Right atrium auricular region (tissue), 2 donors: ENCODE measurements at places on chromosomes 4 and X. TPM values are rescaled to one million over a fixed set of nuclear protein-coding genes. Genes with fewer than 3 reads are reported as not detected.
A peak's percentile ranks its signal among the peaks of the same experiment; 100 is the strongest.

TGIF2LX gene
- total RNA-seq, result not detected

GIMD1 gene
- not detected for total RNA-seq

DNA sequence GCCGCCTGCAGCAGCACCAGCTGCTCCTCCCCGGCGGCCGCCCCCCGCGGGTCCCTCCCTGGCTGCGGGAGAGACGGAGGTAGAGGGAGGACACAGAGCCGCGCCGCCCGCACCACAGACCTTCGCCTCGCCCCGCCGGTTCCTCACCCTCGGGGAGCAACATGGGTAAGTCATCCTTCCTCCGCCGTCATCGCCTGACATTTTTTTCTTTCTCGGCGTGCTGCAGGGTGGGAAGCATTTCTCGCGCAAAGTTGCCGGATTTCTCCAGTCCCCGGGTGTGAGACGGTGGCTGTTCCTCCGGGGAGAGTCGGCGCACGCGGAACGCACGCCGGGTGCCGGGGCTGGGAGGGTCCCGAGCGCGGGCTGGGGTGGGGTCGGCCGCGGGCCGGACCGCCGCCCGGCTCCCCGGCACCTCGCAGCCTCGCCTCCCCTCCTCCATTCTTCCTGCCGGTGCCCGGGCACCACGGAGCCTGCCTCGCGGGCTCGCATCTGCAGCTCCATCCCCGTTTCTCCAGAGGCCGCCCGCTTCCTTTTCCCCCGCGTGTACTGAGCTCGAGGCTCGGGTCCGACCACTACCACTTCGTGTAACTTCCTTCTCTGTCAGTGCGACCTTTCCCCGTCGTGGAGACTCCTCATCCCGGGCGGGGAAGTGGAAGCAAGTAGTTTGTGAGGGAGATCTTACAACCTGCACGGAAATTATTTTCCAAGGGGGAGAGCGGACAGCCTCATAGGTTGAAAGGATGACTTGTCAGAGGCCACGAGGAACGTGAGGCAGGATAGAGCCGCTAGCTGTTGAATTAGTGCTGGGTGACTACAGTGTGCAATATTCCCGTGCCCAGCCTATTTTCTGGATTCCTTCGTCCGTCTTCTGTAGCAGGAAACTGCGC, 464 bp downstream of the RAP1GDS1 start:
- DNase-seq, result peak; percentile 67
- no peaks in the 10 kb centered on the region for H3K27me3 ChIP-seq
- H3K4me3 ChIP-seq, result peak overlapping the region; percentile 89
- H3K27ac ChIP-seq, result peak overlapping the region; percentile 93

DNA sequence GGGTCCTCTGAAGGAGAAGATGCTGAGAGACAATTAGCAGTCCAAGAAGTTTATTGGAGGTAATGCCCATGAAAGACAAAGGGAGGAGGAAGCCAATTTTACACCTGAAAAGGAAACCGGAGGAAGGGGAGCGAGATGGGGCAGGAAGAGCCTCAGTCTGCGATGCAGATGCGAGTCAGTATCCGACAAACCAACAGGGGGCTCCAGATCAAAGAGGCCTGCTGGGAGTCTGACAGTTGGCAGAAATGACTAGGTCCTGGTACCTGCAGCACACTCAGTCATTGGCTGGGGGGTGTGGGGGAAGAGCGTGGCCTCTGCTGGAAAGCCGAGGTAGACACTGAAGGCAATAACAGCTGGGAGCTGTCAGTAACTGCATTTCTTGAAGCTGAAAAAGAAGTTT, 231.1 kb upstream of the CENPE start:
- no peaks in the 10 kb centered on the region for H3K36me3 ChIP-seq
- DNase-seq, result no peak
- H3K27ac ChIP-seq, result no peak overlapping the region
- no peaks in the 10 kb centered on the region for H3K4me1 ChIP-seq
- H3K27me3 ChIP-seq, result no peaks in the 10 kb centered on the region

DNA sequence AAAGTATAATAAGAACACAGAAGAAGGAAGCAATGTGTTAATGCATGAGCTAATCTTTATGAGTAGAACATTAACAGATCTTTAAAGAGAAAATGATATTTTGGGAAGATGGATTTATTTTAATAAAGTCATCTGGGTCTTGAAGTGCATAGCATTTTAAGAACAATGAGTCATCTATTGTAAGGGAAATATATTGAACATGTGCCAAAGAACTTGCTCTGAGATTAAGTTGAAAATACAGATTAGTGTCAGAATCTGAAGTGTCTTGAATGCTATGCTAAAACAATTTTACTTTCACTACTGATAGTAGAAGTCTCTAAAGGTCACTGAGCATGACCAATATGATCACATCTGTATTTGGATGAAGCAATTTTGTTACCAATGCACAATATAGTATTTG, 776.7 kb upstream of the GRID2 start:
- H3K27ac ChIP-seq, result no peak overlapping the region
- H3K4me3 ChIP-seq, result no peak overlapping the region
- DNase-seq, result no peak
- no peaks in the 10 kb centered on the region for H3K36me3 ChIP-seq
- H3K4me1 ChIP-seq, result no peaks in the 10 kb centered on the region
- no peaks in the 10 kb centered on the region for H3K27me3 ChIP-seq

TMPRSS11B gene
- not detected for total RNA-seq

REELD1 gene
- total RNA-seq, result 0.71 TPM

- no peaks in the 10 kb centered on the region for H3K36me3 ChIP-seq
- DNase-seq, result no peak
- H3K27ac ChIP-seq, result no peak overlapping the region
Observed at GRCh38 chr4:108519911-108520601, 100.3 kb upstream of the RPL34 start.

- no peaks in the 10 kb centered on the region for H3K36me3 ChIP-seq
- no peak overlapping the region for H3K4me3 ChIP-seq
- H3K4me1 ChIP-seq, result peaks cover 35% of the 10 kb centered on the region
- no peak for DNase-seq
Observed at GRCh38 chrX:39814391-39814790, 283.4 kb downstream of the BCOR start.

ETNPPL gene
- 5.7 TPM for total RNA-seq

DNA sequence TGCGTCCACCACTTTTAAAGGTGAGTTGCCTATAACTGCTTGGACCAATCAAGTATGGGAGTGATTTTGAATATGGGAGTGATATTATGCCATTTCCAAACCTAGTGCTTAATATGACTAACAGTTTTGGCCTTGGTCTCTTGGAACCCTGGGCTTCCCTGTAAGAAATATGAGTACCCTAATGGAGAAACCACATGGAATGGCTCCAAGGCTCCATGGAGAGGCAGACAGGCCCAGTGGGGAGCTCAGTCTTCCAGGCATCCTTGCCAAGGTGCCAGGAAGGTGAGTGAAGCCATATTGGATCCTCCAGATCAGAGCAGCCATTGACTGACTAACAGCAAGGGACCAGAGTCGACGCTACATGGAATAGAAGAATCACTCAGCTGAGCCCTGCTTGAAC, 53.2 kb downstream of the MAML3 start:
- H3K36me3 ChIP-seq, result no peaks in the 10 kb centered on the region
- H3K27me3 ChIP-seq, result no peaks in the 10 kb centered on the region
- no peak overlapping the region for H3K27ac ChIP-seq
- DNase-seq, result no peak
- H3K4me3 ChIP-seq, result no peak overlapping the region
- H3K4me1 ChIP-seq, result no peaks in the 10 kb centered on the region

EDA gene
- 13.1 TPM for total RNA-seq

DNA sequence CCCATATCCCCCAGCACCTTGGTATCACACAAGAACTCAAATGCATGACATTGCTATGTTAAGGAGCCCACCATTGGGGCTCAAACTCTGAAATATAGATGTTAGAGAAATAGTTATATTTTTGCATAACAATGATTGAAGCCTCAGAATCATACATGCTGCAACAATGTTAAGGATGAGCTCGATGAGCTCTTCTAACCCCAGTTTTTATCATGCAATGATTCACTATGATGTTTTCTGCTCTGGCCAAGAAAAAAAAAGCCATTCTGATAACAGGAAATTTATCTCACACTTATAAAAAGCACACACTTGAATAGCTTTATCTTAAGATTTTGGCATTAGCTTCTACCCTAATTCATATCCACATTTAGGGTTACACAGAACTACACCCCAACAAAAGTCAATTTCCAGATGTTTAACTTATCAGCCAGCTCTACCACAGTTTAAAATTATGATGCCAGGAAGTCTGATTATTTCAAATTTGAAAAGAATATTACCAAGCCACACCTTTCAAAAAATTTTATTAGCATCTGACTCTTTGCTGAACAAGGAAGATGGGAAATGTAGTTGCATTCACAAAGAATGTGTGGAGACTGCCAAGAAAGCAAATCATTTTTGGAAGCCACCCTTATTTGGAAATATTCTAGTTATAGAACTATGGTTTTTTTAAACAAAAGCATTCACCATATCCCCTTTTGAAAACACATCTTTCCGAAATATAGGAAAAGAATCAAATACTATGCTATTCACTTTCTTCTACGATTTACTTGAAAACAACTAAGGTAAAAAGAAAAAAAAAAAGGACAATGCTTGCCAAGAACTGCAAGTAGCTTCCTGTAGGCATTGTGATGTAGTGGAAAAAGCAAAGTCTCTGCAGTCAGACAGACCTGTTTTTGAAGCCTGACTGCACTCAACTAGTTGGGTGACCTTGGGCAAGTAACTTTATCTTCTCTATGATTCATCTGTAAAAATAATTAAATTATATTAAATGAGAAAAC, 100.8 kb upstream of the PLS3 start:
- H3K27ac ChIP-seq, result peak overlapping the region; percentile 48
- no peaks in the 10 kb centered on the region for H3K36me3 ChIP-seq
- peaks cover 10% of the 10 kb centered on the region for H3K4me1 ChIP-seq
- no peaks in the 10 kb centered on the region for H3K27me3 ChIP-seq

DNA sequence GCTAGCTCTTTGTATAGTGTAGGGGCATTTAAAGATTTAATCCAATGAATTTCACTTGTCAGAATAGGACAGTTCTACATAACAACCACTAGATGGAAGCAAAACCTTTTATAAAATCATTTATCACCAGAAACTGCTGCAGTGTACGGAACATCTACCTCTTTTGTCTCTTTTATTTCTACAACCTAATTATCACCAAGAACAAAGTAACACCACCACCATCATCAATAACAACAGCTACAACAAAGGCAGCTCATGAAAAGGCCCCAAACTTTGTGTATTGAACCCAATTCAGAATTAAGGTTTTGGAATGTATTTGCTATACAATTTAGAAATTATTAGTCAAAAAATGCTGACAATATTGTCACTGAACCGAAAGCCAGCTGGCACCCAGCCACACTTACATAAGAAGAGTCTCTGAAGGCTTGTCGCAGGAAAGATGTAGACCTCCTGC, 260.9 kb upstream of the RPS6KA3 start:
- no peaks in the 10 kb centered on the region for H3K27me3 ChIP-seq
- DNase-seq, result no peak
- no peaks in the 10 kb centered on the region for H3K4me1 ChIP-seq
- H3K36me3 ChIP-seq, result no peaks in the 10 kb centered on the region

- H3K4me1 ChIP-seq, result no peaks in the 10 kb centered on the region
- no peak overlapping the region for H3K4me3 ChIP-seq
- H3K27ac ChIP-seq, result no peak overlapping the region
Observed at GRCh38 chr4:19971829-19972228, 279.9 kb upstream of the SLIT2 start.

DNA sequence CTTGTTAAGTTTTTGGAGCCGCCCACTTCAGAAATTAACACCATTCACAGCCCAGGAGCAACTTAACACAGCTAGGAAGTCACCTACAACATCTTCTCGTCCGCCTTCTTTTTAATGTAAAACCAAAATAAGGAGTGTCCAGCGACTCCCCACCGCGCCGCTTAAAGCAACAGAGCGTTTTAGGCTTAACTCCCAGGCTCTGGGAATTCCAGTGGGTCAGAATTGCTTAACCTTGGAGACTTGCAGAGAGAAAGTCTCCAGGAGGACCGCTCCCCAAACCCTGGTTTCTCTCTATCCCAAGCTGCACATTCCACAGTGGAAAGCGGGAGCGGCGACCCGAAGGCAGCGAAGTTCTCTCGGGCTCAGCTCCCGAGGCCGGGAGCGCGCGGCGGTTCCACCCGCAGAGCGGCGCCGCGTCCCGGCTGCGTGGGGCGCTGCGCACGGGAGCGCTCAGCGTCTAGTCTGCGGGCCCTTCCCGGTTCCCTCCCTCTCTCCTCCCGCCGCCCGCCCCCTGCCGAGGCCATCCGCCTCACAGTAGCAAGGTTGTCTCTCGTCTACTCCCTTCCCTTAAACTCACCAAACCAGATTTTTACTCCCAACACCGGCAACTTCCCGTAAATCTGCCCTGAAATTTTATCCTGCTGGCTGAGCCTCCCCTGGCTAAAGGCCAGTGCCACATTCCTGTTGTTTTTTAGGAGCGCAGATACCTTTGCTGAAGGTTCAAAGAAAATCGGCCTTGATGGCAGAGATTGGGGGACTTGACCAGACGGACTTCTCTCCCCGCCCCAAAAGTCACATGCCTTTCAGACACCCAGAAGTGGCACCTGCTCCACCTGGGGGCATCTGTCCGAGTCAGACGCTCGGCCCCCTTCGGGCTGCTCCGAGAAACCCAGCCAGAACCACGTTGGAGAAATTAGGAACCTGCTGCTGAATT, at the start of gene RBM47:
Gene RBM47, minus strand, starts transcription at position 464 of the 934 bp plus-strand sequence. CDS start 190,971 bp downstream, outside the sequence.
- H3K4me3 ChIP-seq, result peak within 1 kb of the TSS; percentile 40
- no peaks in the 10 kb centered on the region for H3K27me3 ChIP-seq
- no peaks in the 10 kb centered on the region for H3K36me3 ChIP-seq
- peak within 1 kb of the TSS; percentile 35 for H3K27ac ChIP-seq
- H3K4me1 ChIP-seq, result no peaks in the 10 kb centered on the region

DNA sequence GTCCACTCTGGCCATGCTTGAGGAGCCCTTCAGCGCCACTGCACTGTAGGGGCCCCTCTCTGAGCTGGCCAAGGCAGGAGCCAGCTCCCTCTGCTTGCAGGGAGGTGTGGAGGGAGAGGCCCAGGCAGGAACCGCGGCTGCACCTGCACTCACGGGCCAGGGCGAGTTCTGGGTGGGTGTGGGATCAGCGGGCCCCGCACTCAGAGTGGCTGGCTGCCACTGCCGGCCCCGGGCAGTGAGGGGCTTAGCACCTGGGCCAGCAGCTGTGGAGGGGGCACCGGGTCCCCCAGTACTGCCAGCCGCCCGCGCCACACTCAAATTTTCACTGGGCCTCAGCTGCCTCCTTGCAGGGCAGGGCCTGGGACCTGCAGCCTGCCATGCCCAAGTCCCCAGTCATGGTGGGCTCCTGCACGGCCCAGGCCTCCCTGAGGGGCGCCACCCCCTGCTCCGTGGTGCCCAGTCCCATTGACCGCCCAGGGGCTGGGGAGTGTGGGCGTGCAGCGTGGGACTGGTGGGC, 347.2 kb upstream of the SPOCK3 start:
- H3K4me1 ChIP-seq, result no peaks in the 10 kb centered on the region
- H3K27me3 ChIP-seq, result no peaks in the 10 kb centered on the region
- no peaks in the 10 kb centered on the region for H3K36me3 ChIP-seq
- no peak overlapping the region for H3K4me3 ChIP-seq
- DNase-seq, result no peak

DNA sequence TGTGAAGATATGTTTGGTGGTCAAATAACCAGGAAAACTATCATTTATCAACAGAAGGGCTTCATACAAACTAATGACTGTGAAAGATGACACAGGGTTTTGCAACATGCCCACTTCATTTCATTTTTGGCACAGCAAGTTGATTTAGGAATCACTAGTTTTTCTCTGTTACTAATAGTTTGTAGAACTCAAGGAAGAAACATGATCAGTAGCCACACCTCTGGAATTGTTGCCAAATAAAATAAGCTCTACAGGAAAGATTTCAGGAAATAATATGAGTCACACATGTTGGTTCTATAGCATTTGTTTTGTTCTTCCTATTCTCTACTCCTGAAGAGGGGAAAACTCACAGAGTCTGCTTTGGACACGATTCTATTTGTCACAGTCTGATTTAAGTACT, 255.4 kb downstream of the TLL1 start:
- H3K36me3 ChIP-seq, result no peaks in the 10 kb centered on the region
- no peaks in the 10 kb centered on the region for H3K4me1 ChIP-seq
- H3K4me3 ChIP-seq, result no peak overlapping the region
- no peaks in the 10 kb centered on the region for H3K27me3 ChIP-seq
- no peak overlapping the region for H3K27ac ChIP-seq
